ENCODE measurements at places on chromosomes 4 and X. TPM values are rescaled to one million over a fixed set of nuclear protein-coding genes. Genes with fewer than 3 reads are reported as not detected.

DNA sequence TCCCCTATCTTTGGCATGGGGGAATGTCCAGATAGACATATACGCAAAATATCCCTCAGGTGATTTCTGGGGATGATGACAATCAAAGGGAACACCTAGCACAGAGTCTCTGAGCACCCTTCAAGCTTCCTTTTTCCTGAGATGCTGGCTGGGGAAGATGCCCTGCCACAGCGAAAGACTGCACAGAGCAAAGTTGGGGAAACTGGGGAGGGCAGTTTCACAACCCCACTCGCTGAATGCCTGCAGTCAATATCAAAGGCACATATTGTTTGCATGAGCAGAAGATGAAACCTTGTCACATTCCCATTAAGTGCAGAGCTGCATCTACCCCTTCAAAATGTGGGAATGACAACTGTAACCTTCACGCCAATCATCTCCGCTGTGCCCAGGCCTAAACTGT is 2.6 kb downstream of the GPC4 start:
- DNase-seq, result no peak

Gene LRBA
- total RNA-seq, result 52.5 TPM

Gene ATOH1
- not detected for total RNA-seq

GRCh38 chrX:101450085-101450484 is 35.2 kb upstream of the ARMCX4 start:
- DNase-seq, result no peak

GRCh38 chrX:151397741-151398070 is 700 bp downstream of the VMA21 start:
- peak; percentile 13 for DNase-seq

DNA sequence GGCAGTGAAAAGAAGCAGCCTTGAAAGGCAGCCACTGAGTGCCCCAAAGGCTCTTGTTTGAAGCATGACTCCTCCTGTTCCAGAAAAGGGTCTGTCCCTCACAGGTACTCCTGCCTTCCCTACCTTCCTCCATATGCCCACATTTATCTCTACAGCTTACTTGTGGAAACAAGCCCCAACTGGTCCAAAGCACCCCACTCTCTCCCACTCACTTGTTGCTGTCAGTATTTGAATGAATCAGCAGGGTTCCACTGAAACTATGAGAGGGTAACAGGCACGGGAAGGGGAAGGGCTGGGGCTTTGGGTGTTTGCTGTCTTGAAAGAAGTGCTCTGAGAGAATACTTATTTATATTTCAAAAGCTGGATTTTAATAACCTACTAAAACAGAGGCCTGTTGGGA is 34.9 kb downstream of the GPR143 start:
- peak; percentile 10 for DNase-seq

DNA sequence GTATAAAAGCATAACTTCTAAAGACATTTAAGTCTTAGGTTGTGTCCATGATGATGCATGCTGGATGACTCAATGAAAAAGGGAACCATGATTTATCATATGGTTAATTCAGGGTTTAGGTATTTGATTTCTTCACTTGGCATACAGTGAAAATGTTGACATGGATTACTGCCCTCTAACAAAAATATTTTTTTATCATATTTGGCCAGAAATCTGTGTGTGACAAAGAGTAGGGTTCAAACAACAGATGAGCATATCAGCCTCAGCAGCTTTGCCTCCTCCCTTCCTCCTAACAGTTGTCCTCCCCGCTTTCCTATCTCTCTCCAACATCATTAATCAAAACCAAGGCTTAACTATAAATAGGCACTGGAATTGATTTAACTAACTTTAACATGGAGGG is 46.3 kb downstream of the ARHGAP6 start:
- no peak for DNase-seq

DNA sequence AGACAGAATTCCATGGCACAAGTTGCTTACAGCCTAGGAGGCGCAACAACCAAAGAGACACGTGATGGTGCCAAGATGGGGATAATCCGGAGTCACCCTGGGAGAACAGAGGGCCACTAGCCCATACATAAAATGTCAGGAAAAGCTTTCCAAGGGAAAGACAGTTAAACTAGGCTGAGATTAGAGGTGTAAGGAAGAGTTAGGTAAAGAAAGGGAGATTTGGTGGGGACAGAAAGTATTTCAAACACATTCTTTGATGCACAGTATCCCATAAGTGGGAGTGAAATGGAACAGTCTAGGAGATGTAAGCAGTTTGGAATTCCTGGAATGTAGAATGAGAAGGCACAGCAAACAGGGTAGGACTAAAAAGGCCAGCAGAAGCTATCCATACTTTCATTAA is 860.9 kb upstream of the LCORL start:
- DNase-seq, result no peak

Gene SPANXA2
- not detected for total RNA-seq

Gene F11
- not detected for total RNA-seq

DNA sequence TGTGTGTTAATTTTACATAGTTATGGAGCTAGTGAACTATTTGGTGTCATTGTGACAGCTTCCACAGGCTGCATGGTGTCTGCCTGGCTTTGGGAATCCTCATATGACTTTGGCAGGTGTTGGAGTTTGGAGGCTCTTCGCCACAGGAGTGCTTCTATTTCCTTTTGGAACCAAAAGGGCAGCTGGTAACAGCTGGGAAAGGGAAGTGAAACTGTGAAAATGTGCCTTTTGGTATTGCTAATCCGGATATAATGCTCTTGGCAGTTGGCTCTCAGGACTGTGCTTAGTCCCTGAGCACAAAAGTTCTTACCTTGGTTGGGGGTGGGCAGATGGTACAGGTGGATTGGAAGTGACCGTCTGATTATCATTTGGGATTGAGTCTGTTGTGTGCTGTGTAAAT is 18.1 kb downstream of the OFD1 start:
- DNase-seq, result no peak

Gene CYP2U1
- 2.5 TPM for total RNA-seq

- DNase-seq, result no peak
These were observed 93.9 kb upstream of the GPM6A start for GRCh38 chr4:175905925-175906324.

Gene POLN
- total RNA-seq, result 2.9 TPM

DNA sequence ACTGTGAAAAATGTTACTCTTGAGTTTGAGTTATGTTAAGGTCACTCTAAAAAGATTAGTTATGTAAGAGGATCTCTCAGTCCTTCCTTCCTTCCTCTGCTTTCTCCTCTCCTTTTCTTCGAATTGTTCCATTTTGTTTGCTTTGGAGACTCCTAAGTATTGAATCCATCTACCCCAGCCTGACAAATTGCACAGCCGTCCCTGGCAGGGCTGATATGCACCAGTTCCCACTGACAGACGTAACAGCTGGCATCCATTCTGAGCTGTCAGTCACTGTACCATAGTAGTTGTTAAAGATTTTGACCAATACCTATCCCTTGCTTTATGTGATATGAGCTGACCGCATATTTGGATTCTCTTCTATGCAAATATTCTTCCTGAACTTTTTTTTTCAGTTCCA is 210.7 kb upstream of the IGFBP7 start:
- no peak for DNase-seq

Gene KCND1
- total RNA-seq, result 2.5 TPM

Gene PLXNA3
- total RNA-seq, result 40.5 TPM

DNA sequence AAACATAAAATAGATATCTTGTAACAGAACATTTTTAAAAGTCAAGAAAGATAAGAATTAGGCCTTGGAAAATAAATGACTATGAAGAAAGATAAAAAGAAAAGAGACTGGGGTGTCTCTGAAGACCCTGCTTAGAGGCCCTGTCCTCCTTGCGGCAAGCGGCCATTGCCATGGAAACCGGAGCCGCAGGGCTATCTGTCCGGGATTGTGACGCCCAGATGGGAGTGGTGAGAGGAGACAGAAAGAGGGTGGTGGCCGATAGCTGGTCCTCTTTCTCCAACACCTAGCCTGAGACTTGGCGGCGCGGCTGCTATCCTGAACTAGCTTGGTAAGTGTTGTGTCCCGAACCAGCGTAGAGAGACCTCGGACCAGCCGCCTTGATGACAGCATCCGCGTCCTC is at the start of gene DUSP21:
Gene DUSP21 (plus strand): TSS at position 269 of the 400 bp plus-strand sequence. CDS start 112 bp downstream, at position 381.
- DNase-seq, result no peak

DNA sequence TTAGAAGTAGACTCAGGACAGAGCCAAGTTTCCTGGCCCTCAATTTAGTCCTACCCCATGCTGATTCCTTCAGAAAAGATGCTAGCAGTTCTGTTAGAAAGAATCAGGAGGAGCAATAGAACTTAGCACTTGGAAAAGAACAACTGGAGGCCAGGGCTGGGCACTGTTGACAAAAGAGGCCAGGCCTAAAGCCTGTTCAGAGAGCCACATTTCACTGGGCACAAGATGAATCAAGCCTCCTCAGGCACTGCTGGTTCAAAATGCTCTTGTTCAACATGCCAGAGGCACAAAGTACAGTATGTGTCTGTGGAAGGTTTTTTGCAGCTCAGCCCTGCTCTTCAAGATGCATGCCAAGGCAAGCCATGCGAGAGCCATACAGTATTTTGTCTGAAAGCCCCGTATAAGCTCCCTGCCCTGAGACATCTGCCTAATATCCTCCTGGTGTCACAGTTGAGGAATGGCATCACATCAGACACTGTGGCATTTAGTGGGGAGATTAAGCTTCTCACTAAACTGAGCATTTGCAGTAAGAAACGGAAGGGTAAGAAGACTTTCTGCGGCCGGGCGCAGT is 53.7 kb downstream of the RASL11B start:
- no peak for DNase-seq

Gene ETNPPL
- total RNA-seq, result not detected

Gene ENPEP
- total RNA-seq, result 0.05 TPM

GRCh38 chr4:26857278-26858034 is 3.2 kb upstream of the STIM2 start:
- DNase-seq, result peak; percentile 91

Gene AGTR2
- total RNA-seq, result not detected

DNA sequence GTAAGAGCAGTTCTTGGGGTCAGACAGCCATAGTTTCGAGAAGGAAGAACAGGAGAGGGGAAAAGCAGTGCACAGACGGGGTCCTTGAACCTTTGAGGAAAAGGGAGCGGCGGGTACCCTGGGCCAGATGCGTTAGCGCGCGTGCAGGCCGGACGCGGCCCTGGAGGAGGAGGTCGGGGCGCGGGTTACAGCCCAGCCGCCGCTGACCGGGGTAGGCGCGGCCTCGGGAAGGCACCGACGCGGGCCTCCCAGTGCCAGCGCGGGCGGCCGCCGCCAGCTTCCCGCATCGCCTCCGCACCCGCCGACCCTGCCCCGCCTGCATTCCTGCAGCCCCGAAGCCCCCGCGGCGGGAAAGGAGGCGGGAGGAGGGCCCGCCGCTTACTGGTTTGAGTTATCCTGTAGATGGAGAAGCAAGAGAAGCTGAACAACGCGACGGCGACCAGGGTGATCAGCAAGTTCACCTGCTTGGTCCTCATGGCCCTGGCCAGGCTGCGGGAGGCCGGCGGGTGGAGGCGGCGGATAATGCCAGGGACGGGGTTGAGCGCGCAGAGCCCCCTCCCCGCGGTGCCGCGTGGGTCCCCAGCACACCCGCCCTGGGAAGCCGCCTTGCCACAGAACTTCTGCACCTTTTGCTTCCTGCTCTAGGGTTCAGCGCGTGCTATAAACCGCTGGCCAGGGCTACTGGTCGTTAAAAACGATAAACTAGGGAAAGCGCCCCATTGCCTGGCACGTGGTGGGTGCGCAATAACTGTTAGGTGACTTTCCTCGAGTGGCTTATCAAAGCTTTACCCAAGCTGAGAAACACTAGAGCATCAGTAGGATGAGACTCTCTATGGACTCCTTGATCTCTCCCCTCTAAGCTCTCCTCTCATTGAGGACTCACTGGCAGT is at the start of gene MGAT4D:
Gene MGAT4D (minus strand): TSS at position 547 of the 890 bp plus-strand sequence. CDS start 71 bp downstream, at position 476.
- DNase-seq, result peak; percentile 6

GRCh38 chr4:153081693-153082092 is 122.5 kb upstream of the TRIM2 start:
- no peak for DNase-seq

Gene PTPN13
- total RNA-seq, result 0.38 TPM

Gene DCAF12L1
- not detected for total RNA-seq

GRCh38 chr4:83644677-83645659 is 109.1 kb downstream of the GPAT3 start:
- peak; percentile 46 for DNase-seq

Gene OCRL
- total RNA-seq, result 2.2 TPM

GRCh38 chrX:153794897-153795816 is 689 bp downstream of the SSR4 start:
- DNase-seq, result peak; percentile 27

DNA sequence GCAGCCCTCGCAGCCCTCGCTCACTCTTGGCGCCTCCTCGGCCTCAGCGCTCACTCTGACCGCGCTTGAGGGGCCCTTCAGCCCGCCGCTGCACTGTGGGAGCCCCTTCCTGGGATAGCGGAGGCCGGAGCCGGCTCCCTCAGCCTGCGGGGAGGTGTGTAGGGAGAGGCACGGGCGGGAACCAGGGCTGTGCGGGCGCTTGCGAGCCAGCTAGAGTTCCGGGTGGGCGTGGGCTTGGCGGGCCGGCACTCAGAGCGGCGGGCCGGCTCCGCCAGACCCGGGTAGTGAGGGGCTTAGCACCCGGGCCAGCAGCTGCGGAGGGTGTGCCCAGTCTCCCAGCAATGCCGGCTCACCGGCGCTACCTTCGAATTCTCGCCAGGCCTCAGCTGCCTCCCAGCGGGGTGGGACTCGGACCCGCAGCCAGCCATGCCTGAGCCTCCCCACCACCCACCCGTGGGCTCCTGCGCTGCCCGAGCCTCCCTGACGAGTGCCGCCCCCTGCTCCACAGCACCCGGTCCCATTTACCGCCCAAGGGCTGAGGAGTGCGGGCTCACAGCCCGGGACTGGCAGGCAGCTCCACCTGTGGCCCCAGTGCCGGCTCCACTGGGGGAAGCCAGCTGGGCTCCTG is 1.4 kb upstream of the AADAT start:
- DNase-seq, result no peak

Gene GPR78
- not detected for total RNA-seq

DNA sequence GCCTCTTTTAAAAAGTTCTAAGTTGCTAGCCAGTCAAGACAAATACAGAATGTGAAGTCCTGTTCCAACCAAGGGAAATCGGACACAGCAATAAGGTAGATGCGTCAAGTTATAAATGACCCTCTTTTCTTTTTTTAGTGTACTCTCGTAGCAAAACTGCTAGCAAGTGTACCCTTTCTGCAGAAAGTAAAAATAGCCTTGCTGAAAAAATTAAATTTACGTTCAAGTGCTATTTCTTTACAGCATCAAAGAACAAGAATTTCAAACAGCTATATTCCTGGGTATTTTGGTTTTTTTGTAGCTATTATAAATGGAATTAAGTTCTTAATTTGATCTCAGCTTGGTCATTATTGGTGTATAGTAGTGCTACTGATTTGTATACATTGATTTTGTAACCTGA is 119.2 kb downstream of the NAA11 start:
- no peak for DNase-seq

GRCh38 chr4:164606478-164606877 is 147.5 kb upstream of the SMIM31 start:
- no peak for DNase-seq

GRCh38 chrX:54093159-54093558 is 48.9 kb upstream of the PHF8 start:
- DNase-seq, result no peak

- DNase-seq, result no peak
These were observed 96.6 kb upstream of the OTUD4 start for GRCh38 chr4:145277011-145277410.

Gene SASH3
- 123 TPM for total RNA-seq

Data from activated CD8-positive, alpha-beta T cell treated with anti-CD3 and anti-CD28 coated beads for 36 hours (primary cell).